Muscle of arm (tissue), 14 donors: ENCODE measurements at places on chromosomes 2 and 18.

DNA sequence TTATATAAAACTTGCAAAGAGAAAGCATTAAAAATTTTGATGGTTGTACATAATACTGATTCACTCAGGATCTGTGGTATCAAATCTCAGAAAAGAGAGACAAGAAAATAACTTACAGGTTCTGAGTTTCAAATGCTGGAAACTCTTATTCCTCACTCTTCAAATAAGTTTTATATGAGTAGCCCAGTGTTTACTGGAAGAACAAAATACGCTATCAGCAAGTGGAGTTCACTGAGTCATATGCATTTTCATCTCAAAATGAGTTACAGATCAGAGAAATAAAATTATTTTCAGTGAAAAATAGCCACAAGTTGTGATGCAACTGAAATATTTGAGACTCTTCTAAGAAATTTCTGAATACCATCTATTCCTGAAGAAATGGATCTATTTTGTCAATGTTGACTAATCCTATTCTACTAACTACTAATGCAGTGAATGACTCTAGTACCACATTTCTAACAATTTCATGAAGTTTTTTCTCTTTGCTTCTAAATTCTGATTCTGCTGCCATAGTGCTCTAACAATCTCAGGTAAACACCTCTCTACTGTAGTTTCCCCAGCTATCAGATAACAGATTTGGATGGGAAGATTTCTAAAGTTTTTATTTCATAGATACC, 391.7 kb downstream of the ZEB2 start:
- DNase-seq: no peak

DNA sequence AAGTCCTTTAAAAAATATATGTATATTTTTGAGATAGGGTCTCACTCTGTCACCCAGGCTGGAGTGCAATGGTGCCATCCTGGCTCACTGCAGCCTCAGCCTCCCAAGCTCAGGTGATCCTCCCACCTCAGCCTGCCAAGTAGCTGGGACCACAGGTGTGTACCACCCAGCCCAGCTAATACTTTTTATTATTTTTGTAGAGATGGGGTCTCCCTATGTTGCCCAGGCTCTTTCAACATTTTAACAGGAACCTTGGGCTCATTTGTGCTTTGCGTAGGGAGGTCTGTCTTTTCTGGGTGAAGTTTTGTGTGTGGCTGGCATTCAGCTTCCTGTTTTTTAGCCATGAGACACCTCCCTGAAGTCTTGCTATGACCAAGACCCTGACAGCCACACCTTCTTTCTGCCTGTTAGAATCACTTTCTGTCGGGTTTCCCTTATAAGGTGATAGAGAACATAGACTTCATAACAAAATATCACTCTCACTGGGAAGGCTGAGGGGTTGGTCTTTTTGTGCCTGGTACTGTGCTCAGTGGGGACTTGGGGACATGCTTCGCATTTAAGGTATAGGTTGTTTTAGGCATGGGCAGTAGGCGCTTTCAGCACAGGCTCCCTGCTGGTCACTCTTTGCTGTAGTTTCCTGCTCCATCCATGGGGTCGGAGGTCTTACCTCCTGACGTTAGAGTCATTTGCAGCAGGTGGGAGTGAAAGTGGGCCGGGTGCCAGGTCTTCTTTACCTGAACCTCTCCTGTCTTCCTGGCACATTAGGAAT, 3.4 kb downstream of the RAB31 start:
- no peak for DNase-seq

DNA sequence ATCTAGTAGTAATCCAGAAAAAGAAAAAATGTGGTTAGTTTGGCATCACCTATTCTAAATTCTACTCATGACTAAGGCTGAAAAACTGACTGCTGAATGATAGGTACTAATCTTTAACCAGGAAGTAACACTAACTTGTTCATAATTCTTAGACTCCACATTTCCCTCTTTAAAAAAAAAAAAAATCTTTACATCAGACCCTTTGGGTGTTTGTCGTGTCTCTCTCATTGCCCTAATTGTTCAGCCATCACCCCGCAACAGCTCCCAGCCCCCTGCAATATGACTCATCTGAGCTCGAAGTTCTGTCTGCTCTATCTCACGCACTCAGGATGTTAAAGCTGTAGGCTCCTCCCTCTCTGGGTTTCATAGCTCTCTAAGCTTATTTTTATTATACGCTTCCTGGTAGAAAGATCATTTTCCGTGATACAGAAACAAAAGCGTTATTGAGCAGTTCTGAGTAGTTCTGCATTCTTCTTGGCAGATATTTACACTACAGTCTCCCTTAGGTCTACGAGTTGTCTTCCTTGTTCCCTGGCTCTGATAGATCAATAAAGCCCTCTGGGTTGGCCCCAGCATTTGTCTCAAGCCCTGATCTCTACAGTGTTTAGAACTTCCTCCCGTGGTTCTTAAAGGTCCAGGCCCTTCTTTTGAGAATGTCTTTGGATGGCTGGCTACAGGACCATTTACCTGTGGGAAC, 95.6 kb downstream of the TNFRSF11A start:
- peak; percentile 38 for DNase-seq

- peak; percentile 83 for DNase-seq
These were observed 171.3 kb upstream of the PGAP1 start for GRCh38 chr2:197097578-197098366.

GRCh38 chr2:67393237-67393636, 3.9 kb upstream of the ETAA1 start:
- DNase-seq: no peak

GRCh38 chr2:23488584-23488983, 103.6 kb downstream of the KLHL29 start:
- no peak for DNase-seq

- no peak for DNase-seq
These were observed 89.7 kb downstream of the POLE4 start for GRCh38 chr2:75047992-75048625.

DNA sequence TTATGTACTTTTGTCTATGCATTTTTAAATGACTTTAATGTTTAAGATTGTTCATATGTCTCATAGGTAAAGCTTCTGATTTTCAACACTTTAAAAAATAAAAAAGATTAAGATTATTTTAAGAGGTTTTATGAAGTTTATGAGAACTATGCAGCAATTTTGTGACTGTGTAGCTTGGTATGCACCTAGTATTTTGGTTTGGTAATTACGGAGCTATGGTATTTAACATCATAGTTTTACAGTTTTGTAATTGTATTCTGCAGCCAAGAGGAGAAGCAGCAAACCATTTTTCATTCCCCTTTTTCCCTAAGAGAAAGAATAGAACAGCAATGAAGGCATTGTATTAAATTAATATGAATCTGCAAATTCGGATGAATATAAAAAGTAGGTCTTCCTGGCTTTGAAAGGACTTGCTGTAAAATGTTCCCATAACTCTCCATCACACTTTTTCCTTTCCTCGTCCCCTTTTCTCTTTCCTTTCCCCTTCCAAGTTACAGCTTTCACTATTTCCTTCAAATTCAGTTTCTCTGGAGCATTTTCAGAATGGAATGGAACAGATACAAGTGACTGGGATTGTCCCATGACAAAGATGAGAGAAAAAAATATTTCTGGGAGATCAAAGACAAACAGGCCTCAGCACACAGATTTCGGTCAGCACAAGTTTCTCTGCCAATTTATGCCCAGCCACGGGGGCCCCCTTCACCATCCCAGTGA, 26.1 kb upstream of the PIEZO2 start:
- peak; percentile 60 for DNase-seq

- DNase-seq: no peak
These were observed 11.7 kb downstream of the PHOSPHO2 start for GRCh38 chr2:169705927-169706326.
